ENCODE measurements at places on chromosomes 16 and 17.
A peak's percentile ranks its signal among the peaks of the same experiment; 100 is the strongest.

DNA sequence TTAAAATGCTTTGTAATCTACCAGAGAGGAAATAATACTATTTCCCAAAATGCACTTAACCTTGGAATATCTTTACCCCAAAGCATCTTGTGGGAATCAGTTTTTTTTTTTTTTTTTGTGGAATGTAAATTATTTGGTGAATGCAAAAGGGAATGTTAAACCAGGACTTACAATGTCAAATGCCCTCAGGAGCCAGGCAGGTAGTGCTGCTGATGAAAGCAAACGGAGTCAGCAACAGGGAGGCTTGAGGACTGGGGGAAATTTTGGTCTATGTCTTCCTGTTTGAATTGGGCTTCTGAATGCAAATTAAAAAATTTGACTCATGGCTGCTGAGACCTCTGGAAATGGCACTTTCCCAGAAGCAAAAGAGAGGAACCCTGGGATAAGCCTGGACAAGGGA is 96.5 kb upstream of the NLRP1 start:
- DNase-seq = no peak

GRCh38 chr16:30115238-30115637 is 1.9 kb upstream of the GDPD3 start:
- no peak for DNase-seq

GRCh38 chr16:66911112-66911511 is 7.6 kb downstream of the CDH16 start:
- no peak for DNase-seq

- DNase-seq = no peak
Observed at GRCh38 chr17:9750524-9750923, 40.9 kb downstream of the DHRS7C start.

DNA sequence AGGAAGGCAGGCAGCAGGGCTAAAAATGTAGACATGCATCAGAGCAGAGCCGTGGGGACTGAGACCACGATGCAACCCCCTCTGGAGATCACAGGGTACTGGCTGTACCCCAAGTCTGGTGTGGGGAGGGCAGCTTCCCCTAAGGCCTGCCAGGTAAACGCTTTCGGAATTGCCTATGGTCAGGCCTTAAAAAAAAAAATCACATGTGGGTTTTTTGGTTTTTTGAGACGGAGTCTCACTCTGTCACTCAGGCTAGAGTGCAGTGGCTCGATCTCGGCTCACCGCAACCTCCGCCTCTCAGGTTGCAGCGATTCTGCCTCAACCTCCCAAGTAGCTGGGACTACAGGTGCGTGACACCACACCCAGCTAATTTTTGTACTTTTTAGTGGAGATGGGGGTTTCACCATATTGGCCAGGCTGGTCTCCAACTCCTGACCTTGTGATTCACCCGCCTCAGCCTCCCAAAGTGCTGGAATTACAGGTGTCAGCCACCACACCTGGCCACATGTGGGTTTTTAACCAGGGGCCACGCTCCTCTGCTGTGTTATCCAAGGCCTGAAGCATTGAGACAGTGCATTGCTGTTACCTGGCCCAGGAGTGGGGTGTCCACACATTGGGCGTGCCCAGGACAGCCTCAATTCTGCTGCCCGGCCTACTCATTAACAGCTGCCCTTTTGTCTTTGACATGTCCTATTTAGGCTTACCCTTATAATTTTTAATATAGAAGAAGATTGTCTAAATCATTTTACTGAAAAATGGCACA is 50.4 kb downstream of the LITAF start:
- no peak for DNase-seq

GRCh38 chr17:393806-394717 is 41.5 kb upstream of the RPH3AL start:
- DNase-seq = no peak

DNA sequence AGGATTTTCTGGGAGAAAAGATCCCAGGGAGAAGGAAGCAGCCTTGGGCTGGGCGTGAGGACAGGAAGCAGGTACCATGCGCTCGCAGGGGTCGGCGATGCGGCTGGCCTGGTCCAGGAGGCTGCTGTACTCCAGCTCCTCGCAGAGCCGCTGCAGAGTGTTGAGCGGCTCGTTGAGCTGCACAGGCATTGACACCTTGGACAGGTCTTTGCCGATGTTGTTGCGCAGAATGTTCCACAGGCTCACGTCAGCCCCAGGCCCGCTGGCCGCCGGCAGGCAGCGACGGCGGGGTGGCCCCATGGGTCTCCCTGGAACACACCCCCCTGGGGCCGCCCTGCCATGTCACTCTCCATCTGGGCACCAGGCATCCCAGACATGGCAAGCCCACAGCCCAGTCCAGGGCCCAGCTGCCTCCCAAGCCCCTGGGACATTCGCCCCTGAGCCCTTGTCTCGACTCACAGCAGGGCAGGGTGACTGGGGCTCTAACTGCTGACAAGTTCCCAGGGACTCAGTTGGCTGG is 8.0 kb downstream of the OSBPL7 start:
- DNase-seq = no peak

GRCh38 chr17:63838631-63839171 is 3.8 kb downstream of the SMARCD2 start:
- no peak for DNase-seq

DNA sequence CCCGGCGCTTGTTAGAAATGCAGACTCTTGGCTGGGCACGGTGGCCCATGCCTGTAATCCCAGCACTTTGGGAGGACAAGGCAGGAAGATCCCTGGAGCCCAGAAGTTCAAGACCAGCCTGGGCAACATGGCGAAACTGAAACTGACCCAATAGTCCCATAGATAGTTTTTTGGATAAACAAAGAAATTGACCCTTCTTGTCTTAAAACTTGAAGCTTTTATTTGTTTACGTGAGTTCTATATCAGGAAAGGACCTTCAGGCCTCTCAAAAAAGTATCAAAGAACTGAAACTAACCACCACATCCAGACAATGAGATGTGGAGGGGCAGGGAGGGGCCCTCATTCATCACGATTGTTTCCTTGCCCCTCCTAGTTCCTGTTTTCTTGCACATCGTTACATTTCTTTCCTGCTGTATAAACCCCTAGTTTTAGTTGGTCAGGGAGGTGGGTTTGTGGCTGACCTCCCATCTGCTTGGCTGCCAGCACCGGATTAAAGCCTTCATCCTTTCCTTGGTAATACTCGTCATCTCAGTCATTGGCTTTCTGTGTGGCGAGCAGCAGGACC is 29.9 kb upstream of the PRM1 start:
- peak; percentile 12 for DNase-seq

DNA sequence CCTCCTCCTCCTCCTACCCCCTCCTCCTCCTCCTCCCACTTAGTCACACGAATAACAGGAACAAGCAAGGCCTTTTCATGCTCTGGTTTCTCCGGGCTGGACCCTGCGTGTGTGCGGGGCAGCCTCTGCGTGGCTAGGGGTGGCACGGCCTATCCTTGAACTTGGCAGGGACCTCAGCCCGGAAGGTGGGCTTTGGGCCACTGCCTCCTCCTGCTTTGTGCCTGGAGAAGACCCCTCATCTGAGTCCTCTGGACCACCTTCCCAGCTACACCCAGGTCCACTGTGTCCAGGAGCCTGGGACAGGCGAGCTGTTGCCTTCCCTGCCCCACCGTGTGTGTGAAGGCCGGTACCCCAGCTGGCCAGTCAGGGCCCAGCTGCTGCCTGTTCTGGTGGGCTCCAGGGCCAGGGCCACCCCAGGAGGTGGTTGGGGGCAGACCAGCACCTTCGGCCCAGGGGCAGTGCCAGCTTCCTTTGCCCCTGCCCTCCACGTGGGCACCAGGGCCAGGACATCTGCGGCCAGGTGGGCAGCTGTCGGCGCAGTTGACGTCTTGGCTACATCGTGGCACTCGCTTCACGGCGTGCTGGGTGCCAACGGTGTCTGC is 35.4 kb downstream of the GINS2 start:
- DNase-seq = no peak

GRCh38 chr16:20844588-20844987 is 38.3 kb downstream of the REXO5 start:
- no peak for DNase-seq
